Right renal pelvis (tissue), 4 donors: ENCODE measurements at places on chromosomes 16 and 17.

DNA sequence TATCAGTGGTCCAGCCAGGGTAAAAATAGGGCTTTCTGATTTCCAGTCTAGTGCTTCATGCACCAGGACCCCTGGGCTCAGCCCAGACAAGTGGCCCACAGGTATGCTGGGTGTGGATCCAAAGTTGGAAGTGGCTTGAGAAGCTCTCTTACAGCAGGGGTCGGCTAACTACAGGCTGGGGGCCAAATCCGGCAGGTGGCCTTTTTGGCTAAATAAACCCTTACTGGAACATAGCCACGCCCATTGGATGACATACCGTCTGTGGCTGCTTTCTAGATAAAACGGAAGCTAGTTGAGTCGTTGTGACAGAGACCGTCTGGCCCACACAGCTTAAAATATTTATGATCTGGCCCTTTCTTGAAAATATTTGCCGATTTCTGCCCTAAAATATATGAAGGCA is 119.0 kb upstream of the CDC42EP4 start:
- no peak for DNase-seq

- DNase-seq, result peak; percentile 38
Measured at GRCh38 chr17:68512960-68513474, 787 bp downstream of the PRKAR1A start.

DNA sequence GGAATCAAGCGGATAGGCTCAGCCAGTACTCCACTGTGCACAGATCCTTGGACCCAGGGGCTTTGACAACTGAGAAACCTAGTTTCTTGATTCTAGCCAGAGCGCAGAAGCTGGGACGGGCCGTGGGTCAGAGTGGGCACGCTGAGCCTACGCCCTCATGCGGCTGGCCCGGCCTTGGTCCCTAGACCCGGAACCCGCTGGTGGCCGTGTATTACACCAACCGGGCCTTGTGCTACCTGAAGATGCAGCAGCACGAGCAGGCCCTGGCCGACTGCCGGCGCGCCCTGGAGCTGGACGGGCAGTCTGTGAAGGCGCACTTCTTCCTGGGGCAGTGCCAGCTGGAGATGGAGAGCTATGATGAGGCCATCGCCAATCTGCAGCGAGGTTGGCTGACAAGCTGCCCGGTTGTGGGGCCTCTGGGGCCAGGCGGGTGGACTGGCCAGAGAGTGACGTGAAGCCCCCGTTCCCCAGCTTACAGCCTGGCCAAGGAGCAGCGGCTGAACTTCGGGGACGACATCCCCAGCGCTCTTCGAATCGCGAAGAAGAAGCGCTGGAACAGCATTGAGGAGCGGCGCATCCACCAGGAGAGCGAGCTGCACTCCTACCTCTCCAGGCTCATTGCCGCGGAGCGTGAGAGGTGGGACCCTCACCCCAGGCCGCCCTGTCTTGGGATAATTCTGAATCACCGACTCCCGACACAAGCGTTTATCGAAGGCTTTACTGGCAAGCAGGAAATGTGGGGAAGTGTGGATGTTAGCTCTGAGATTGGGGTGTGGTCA is 946 bp downstream of the STUB1 start:
- no peak for DNase-seq

DNA sequence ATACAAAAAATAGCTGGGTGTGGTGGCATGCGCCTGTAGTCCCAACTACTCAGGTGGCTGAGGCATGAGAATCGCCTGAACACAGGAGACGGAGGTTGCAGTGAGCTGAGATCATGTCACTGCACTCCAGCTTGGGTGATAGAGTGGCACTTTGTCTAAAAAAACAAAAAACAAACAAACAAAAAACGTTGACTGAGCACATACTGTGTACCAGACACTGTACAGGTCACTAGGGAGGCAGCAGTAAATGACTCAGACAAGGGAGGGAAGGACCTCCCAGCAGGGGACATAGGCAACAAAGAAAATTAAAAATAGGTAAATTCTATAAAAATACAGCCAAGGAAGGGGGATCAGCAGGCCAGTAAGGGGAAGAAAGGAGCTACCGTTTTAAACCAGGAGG is 64.3 kb downstream of the SOCS1 start:
- DNase-seq, result no peak
